ENCODE measurements at places on chromosomes 12 and 14. TPM values are rescaled to one million over a fixed set of nuclear protein-coding genes. Genes with fewer than 3 reads are reported as not detected.

The ELK3 gene
- total RNA-seq, result 33.9 TPM

The GALNT4 gene
- total RNA-seq, result 13.3 TPM

The APOF gene
- total RNA-seq, result not detected

- DNase-seq, result no peak
These were observed 29.6 kb downstream of the IRF2BPL start for GRCh38 chr14:76998910-76999309.

DNA sequence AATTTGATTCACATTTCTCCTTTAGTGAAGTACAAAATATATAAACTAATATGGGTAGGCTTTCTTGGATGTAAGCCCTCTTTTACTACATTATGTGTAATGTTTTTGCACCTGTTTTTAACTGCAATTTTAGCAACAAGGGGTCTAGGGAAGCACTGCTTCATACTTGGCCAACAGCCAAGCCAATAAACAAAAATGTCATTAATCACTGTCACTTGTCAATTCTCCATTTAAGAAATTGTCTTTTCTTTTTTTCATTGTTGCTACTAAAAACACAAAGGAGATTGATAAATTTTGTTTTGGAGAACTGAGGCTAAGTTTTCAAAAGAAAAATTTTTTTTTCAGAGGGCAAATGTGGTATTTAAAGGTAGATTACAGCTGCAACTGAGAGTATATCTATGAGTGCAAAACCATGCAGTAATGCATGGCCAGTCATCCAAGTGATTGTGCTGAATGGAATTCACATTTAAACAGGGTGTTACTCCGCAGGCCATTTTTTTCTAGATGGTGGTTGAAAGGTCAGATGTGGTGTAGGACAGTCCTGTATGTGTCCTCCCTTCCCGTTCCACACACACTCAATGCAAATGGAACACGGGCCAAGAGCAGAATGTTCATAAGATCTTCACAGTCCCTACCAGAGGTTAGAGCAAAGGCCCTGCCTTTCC lies 503.0 kb upstream of the LMO3 start:
- no peak for DNase-seq

DNA sequence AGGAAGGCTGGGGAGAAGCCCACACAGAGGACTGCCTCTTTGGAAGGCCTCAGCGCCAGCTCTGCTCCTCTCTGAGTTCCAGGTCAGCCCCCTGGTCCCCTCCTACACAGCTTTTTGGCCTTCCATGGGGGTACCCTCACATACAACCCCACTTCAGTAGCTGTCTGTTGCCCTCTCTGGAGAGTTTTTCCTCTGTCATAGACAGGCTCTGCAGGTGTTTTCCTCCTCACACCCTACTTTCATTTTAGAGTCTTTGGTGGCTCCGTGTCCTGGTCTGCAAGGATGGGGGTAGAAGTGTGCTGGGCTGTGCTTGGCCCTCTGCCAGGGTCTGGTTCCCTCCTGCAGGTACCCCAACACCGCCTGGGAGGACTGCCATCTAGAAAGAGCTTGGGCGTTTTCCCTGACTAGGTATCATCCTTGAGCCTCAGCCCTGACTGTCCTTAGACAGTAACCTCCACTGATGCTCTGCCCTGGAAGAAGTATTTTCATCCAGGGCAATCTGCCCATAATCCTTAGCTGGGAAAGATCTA lies 15.1 kb downstream of the ZDHHC22 start:
- no peak for DNase-seq

DNA sequence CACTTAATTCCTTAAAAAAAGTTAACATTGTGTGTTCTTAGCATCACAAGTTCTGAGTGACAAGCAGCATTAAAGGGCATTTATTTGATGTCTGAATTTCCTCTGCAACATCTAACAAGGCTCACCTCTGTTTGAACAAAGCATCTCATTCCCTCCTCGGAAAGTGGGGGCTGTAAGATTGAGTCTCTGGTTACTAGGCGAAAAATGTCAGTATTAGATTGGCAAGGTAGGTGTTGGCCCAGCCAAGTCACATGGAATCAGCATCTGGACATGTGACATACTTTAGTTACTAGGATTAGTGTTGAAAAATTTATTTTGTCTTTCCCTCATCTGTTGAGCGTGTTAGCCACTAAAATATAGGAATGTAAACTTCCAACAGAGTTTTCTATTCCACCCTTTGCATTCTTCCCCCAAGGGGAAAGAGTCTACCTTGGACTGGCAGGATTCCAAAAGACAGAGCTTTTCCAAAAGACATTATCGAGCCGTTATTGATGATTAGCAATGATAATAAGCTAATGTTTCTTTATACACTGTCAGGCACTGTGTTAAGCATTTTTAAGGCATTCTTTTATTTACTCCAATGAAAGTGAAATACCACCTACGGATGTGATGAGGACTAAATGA lies 194.9 kb upstream of the BTG1 start:
- no peak for DNase-seq

GRCh38 chr12:127130506-127131124 lies 1136.4 kb upstream of the TMEM132C start:
- DNase-seq, result no peak

DNA sequence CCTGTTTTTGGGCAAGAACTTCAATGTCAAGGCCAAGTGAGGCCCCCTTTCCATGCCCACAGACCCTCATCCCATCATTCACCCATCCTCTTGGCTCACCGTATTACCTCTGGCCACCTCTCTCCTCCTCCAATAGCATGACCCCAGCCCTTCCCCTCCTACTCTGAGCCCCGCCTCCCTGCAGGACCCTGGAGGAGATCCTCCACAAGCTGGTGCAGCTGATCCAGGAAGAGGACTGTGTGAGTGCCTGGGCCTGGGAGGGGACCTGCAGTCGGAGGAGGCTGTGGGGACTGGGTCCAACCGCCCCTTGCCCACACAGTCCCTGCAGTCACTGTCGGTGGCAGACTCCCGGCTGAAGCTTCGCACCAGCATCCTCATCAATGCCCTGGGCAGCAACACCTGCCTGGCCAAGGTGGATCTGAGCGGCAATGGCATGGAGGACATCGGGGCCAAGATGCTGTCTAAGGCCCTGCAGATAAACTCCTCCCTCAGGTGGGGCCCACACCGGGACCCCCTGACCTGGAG lies 7.2 kb downstream of the CARMIL3 start:
- no peak for DNase-seq

GRCh38 chr14:64880221-64881121 lies 764 bp upstream of the SPTB start:
- peak; percentile 66 for DNase-seq

- DNase-seq, result no peak
These were observed 3.3 kb downstream of the KIF26A start for GRCh38 chr14:104141621-104142091.

- DNase-seq, result no peak
These were observed 141.1 kb downstream of the HMGA2 start for GRCh38 chr12:65965358-65965757.

DNA sequence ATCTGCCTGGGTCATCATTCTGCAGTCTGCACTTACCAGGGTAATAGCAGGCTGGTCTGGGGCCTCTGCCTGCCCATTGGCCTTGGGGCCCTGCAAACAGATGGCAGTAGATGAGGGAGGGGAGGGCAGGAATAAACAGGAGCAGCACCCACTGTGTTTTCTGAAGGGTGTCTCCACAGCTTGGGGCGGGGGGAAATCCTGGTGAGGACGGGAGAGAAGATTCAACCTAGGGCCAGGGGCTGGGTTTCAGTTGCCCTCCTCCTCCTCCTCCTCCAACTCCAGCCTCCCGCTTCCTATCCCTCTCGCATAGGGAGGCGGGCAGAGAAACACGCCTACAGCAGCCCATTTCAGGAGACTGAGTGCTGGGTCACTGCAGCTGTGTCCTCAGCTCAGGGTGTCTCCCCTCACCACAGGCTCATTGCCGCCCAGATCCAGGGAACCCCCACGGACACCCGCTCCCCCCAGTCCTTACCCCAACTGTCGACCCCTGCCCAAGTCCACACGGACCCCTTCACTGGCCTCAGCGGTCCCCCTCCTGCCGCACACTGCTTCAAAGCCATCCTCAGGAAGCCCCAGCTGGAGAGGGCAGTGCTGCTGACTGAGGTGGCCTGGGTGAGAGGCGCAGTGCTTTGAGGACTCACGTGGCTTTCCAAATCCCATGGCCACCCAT lies 9.1 kb upstream of the KRT80 start:
- no peak for DNase-seq

DNA sequence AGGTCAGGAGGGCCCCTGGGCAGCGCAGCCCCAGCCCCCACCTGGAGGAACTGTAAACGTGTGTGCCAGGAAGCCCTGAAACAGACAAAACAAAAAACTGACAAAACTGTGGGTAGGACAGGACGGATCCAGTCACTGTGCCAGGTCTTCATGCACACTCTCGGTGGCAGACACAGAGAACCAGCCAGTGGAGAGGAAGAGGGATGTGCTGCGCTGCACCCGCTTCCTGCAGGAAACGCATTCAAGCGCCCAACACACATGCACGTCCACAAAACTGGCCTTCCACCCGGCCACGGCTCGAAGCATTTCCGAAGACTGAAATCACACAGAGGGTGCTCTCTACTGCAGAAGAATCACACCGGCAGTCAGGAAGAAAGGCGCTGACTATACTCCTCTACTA lies 16.9 kb downstream of the BRF1 start:
- peak; percentile 53 for DNase-seq

- DNase-seq, result no peak
These were observed 159.3 kb downstream of the SLCO1B3 start for GRCh38 chr12:20969766-20970165.

DNA sequence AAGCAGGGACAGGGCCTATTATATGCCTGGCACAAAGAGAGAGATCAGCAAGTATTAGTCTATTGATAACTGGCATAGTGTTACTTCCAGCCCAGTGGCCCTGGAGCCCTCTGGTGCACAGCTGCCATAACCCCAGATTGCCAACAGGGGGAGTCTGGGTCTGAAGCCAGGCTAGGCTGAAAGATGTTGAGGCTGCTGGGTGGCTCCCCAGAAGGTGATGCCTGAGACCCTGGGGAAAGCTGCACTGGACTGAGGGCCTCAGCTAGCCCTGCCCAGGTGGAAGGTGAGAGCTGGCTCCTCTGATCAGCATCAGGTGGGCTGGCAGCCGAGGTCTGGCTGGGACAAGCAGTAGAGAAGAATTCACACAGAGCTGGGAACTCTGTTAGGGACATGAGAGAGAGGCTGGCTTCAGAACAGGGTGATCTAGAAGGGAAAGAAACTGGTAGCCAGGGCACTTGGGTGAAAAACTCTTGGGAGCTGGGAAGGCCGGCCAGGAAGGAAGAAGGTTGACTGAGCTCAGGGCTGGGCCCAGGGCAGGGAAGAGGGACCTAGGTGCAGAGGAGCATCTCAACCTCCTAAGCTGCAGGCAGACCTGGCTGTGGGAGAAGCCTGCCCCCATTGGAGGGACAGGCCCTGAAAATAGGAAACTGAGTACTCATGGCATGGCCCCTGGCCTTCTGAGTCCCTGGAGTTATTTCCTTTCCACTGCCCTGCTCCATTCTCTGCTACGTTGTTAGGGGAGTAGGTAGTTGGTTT lies 3.9 kb downstream of the GZMH start:
- DNase-seq, result peak; percentile 75

- DNase-seq, result no peak
These were observed 2.1 kb downstream of the SIX6 start for GRCh38 chr14:60510951-60511599.

All from activated CD4-positive, alpha-beta T cell treated with anti-CD3 and anti-CD28 coated beads, Interleukin-2, amount 10 ng/mL, durations not matched to agents 7 days and 5 days (primary cell).